ENCODE measurements at places on chromosomes 3 and 15.

- DNase-seq: no peak
Observed at GRCh38 chr3:59879031-59879581, 829.3 kb upstream of the CFAP20DC start.

- DNase-seq: no peak
Observed at GRCh38 chr3:127940116-127940515, 25.1 kb downstream of the KBTBD12 start.

- no peak for DNase-seq
Observed at GRCh38 chr15:44015545-44016305, 179.3 kb downstream of the FRMD5 start.

- DNase-seq: no peak
Observed at GRCh38 chr15:92653836-92654539, 1.6 kb downstream of the FAM174B start.

GRCh38 chr3:31934866-31935265 lies 46.2 kb downstream of the OSBPL10 start:
- no peak for DNase-seq

GRCh38 chr3:88617283-88617682 lies 467.5 kb downstream of the C3orf38 start:
- DNase-seq: no peak

DNA sequence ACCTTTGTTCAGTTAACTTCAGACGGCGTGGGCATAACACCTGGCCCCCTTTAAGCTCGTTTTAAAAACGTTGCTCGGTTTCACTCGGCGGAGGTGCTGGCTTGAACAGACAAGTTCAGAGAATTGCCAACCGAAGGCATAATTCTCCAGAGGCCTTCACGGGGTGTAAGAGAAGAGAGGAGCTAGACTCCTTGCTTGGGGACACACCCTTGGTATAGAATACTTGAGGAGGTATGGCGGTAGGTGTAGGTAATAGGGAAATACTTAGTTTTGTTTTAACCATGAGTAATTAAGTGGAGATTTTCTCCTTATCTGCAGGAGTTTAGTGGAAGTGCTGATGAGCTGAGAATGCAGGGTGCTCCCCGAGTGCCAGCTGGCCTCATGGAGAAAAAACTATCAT lies 921 bp downstream of the FBXL2 start:
- DNase-seq: no peak

DNA sequence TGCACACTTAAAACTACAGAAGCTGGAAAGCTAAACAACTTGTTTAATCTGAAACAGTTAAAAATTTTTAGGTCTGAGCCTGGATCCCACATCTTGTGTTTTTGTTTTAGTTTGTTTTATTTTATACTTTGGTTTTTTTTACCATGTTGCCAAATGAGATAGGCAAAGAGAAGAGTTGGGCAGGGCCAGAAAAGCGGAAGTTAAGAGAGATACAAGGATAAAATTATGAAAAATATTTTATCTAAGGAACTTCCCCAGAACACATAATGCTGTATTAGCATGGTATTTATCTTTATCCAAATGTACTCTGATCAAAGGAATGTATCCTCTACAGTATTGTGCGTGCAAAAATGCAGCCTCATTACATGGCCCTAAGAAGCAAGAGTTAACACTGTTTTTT lies 50.7 kb downstream of the PROS1 start:
- no peak for DNase-seq

- DNase-seq: no peak
Observed at GRCh38 chr3:116140100-116140689, 305.1 kb downstream of the LSAMP start.

GRCh38 chr3:77427528-77427927 lies 387.6 kb downstream of the ROBO2 start:
- DNase-seq: no peak

DNA sequence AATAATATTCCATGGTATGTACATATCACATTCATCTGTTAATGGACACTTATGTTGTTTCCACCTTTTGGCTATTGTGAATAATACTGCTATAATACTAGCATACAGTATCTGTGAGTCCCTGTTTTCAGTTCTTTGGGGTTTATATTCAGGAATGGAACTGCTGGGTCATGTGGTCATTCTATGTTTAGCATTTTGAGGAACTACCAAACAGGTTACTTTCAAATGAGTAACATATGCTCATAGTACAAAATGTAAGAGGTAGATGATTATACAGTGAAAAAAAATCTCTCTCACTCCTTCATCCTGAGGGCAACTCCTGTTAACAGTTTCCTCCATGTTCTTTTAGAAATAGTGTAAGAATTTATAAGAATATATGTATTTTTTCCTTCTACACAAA lies 162.2 kb downstream of the PLD1 start:
- no peak for DNase-seq

DNA sequence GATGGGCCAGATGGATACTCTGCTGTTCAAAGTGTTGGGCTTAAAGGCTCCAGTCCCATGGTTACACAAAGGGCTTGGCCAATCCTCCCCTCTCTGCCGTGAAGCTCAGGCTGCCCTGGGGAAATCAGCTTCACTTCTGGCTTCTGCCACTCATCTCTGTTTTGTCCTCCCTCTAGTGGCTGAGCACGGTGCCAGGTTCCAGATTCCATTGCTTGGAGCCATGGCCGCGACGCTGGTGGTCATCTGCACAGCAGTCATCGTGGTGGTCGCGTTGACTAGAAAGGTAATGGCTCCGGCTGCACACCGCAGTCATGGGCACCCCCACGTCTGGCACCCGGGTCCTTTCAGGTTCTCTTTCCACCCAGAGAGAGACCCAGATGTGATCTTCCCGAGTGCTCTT lies 5.6 kb downstream of the TIGIT start:
- no peak for DNase-seq

DNA sequence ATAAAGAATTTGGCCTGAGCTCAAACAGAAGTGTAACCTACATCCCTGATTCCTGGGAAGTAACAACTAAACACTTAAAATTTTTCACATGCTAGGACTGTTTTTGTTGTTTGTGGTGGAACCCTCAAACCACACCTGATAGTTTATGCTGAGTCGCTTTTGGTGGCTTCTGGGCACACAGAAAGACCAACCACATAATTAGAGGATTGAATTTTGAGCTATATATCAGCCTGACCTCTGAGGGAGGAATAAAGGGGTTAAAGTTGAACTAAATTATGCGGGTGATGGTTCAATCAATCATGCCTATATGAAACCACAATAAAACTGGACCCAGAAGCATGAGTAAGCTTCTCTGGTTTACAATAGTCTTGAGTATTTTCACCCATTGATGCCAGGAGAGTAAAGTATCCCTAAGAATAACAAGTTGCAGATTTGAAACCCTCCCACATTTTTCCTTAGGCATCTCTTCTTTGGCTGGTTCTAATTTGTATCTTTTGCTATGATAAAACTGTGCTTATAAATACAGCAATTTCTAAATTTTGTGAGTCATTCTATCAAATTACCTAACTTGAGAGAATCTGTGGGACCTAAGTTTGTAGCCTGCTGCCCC lies 1304.5 kb upstream of the GBE1 start:
- DNase-seq: no peak

- no peak for DNase-seq
Observed at GRCh38 chr15:52636459-52636858, 42.7 kb downstream of the ATOSA start.

DNA sequence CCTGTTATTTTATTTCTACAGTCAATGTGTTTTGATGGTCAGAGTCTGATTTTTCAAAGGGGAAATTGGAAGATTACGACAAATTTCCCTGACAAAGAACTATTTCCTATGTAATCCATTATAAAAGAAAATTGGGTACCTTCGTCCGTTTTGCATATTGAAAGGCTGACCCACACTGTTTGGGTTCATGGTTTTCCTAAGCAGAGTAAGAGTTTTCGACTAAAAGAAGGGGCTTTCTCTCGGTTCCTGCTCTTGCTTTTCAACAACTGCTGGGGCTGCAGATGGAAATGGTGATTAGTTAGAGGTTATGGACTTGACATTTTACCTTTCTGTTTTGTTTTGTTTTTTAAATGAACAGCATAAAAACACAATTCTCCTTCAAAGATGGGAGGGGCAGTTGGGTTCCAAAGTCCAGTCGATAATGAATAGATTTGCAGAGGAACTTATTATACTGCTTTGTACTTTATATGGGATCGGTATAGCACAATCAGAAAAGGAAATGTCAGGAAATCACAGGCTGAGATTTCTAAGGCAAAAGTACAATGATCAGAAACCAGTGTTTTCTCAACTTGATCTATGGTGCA lies 978 bp downstream of the KCNMB2 start:
- no peak for DNase-seq

DNA sequence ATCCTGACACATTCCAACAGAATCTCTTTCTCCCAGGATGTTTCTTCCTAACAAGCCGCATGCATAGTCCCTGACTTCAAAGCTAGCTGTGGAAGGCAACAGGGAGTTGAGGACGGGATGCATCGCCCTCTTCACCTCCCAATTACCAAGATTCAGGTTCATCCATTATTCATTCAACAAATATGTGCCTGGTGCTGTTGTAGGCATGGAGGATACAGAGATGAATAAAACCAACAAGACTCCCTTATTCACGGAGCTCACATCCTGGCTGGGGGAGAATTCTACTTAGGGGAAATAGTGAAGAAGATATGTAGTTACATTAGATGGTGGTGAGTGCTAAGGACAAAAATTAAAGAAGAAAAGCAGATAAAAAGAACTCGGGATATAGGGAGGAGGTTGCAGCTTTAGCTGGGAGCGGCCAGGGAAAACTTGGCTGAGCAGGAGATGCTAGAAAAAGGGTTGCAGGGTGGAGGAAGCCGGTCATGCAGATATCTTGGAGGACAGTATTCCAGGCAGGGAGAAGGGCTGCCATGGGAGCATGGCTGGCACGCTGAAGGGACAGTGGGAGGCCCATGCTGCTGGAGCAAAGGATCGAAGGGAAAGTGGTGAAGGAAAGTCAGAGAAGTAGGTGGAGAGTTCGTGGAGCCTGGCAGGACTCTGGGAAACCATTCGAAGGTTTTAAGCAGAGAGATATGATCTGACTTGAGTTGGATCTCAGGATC lies 5.0 kb downstream of the ITGB5 start:
- no peak for DNase-seq

- no peak for DNase-seq
Observed at GRCh38 chr3:57577801-57578200, 19.3 kb downstream of the ARF4 start.

GRCh38 chr3:128489927-128490649 lies 2.9 kb downstream of the GATA2 start:
- DNase-seq: no peak

- no peak for DNase-seq
Observed at GRCh38 chr3:14741510-14741909, 66.6 kb downstream of the C3orf20 start.

- DNase-seq: no peak
Observed at GRCh38 chr3:71064956-71065763, 518.4 kb downstream of the FOXP1 start.

- no peak for DNase-seq
Observed at GRCh38 chr3:87288446-87288845, 12.1 kb upstream of the POU1F1 start.

- no peak for DNase-seq
Observed at GRCh38 chr15:44492040-44492439, 44.9 kb upstream of the EIF3J start.

- no peak for DNase-seq
Observed at GRCh38 chr15:98815207-98815606, 166.9 kb downstream of the IGF1R start.

GRCh38 chr3:111906656-111907055 lies 47.6 kb downstream of the PHLDB2 start:
- no peak for DNase-seq

- DNase-seq: no peak
Observed at GRCh38 chr15:65421360-65422215, 1.2 kb downstream of the IGDCC4 start.

DNA sequence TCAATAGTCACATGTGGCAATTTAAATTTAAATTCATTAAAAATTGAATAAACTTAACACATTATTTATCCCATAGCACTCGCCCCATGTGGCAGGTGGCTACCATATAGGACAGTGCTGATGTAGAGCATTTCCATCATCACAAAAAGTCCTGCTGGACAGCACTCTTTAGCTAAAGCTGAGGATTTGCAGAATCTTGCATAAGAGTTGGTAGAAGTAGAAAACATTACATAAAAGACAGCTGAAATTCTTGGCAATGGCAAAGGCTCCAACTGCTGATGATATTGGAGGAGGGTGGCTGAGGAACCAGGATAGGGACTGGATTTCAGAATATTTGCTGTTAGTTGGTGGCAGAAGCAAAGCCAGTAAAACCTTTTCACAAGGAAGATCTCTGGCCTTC lies 230.7 kb upstream of the SATB1 start:
- DNase-seq: no peak

DNA sequence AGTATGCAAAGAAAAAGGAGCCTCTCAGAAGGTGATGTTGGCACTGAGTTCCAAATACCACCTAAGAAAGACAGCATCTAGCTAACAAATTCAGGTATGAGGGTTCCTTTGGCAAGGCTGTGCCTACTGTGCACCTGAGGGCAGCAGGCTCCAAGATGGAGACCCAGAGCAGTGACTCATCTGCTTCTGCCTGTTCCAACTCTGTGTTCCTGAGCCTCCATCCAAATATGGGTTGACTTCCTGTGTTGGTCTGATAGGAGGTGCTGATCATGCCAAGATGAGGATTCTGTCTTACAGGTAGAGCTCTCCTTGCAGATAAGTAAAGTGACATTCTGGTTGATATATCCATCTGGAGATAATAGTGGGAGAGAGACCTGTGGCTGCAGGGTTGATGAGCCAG lies 26.0 kb downstream of the SV2B start:
- no peak for DNase-seq

DNA sequence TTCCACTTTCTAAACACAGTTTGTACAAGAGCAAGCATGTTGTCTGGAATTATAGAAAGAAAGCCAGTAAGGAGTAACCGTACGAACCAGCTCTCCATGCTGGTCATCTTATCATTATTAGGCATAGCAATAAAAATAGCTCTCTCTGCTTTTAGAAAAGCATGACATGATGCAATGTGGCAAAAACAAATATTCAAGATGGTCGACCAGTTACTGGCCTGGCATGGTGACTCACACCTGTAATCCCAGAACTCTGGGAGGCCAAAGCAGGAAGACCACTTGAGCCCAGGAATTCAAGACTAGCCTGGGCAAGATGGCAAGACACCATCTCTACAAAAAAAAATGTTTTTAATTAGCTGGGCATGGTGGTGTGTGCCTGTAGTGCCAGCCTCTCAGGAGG lies 2.6 kb upstream of the MAP4 start:
- no peak for DNase-seq

DNA sequence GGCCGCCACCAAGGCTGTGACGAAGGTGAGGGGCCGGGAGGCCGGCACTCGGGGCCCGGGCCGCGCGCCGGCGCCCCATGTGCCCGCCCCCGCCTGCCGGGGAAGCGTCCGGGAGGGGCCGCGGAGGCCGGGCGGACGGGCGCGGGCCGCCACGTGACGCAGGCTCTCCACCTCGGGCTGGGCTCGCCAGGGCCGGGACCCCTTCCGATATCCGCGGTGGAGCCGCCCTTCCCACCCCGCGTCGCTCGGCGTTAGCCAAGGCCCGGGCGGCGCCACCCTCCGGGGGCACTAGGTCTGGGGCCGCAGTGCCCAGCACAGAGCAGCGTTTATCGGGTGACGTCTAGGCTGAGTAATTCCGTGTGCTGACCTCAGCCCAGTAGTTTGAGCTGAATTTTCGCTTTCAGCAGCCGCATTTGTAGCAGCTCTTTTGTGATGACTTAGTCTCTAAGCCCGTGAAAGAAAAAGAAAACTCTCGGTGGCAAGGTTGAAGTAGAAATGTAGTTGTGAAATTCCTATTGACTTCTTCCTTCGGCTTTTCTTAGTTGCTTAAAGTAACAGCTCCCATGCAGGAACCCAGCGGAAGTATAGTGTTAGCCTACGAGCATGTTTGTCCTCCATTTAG lies 885 bp downstream of the CDV3 start:
- DNase-seq: no peak

GRCh38 chr3:42151596-42152168 lies 60.5 kb downstream of the TRAK1 start:
- DNase-seq: no peak

- no peak for DNase-seq
Observed at GRCh38 chr3:141191097-141191749, 40.4 kb upstream of the PXYLP1 start.
